ENCODE measurements at places on chromosomes 2 and 18. TPM values are rescaled to one million over a fixed set of nuclear protein-coding genes. Genes with fewer than 3 reads are reported as not detected.

CHRNG gene
- total RNA-seq, result not detected

LONRF2 gene
- 9.6 TPM for total RNA-seq

MALL gene
- total RNA-seq, result 56.7 TPM

SCN2A gene
- total RNA-seq, result 1.2 TPM

IL1F10 gene
- total RNA-seq, result not detected

POMC gene
- total RNA-seq, result 2.5 TPM

IFIH1 gene
- total RNA-seq, result 12.3 TPM

SERPINE2 gene
- total RNA-seq, result 52.3 TPM

SLC40A1 gene
- total RNA-seq, result 53.3 TPM

CENPA gene
- total RNA-seq, result not detected

CFAP65 gene
- total RNA-seq, result not detected

MCM6 gene
- 9.6 TPM for total RNA-seq

SKOR2 gene
- total RNA-seq, result not detected

RAB6C gene
- not detected for total RNA-seq

GAL3ST2 gene
- 0.98 TPM for total RNA-seq

KATNAL2 gene
- 5.2 TPM for total RNA-seq

DTYMK gene
- 14.7 TPM for total RNA-seq

SOX11 gene
- not detected for total RNA-seq

METTL4 gene
- 11.5 TPM for total RNA-seq

IDH1 gene
- total RNA-seq, result 47.4 TPM

C2orf66 gene
- total RNA-seq, result not detected

XRCC5 gene
- 118 TPM for total RNA-seq

RPRM gene
- 2.9 TPM for total RNA-seq

ERFE gene
- not detected for total RNA-seq

NDC80 gene
- total RNA-seq, result 3.9 TPM

FSHR gene
- total RNA-seq, result not detected

SPP2 gene
- not detected for total RNA-seq

IL36A gene
- total RNA-seq, result 2.7 TPM

CPO gene
- not detected for total RNA-seq

SIX3 gene
- not detected for total RNA-seq

CNPPD1 gene
- 32.2 TPM for total RNA-seq

LOXHD1 gene
- not detected for total RNA-seq

ASAP2 gene
- total RNA-seq, result 36.3 TPM

SKA1 gene
- 0.74 TPM for total RNA-seq

GRB14 gene
- total RNA-seq, result 2.7 TPM

VWA3B gene
- total RNA-seq, result not detected

RGPD3 gene
- 0.25 TPM for total RNA-seq

MALT1 gene
- 35.8 TPM for total RNA-seq

MDH1B gene
- total RNA-seq, result 0.49 TPM

SCN3A gene
- 2.0 TPM for total RNA-seq

VAMP5 gene
- 42.5 TPM for total RNA-seq

DAPL1 gene
- 101 TPM for total RNA-seq

GPR148 gene
- total RNA-seq, result not detected

ABCG5 gene
- total RNA-seq, result not detected

EVX2 gene
- 0.98 TPM for total RNA-seq
